ENCODE measurements at places on chromosomes 5 and 9.
A peak's percentile ranks its signal among the peaks of the same experiment; 100 is the strongest.

DNA sequence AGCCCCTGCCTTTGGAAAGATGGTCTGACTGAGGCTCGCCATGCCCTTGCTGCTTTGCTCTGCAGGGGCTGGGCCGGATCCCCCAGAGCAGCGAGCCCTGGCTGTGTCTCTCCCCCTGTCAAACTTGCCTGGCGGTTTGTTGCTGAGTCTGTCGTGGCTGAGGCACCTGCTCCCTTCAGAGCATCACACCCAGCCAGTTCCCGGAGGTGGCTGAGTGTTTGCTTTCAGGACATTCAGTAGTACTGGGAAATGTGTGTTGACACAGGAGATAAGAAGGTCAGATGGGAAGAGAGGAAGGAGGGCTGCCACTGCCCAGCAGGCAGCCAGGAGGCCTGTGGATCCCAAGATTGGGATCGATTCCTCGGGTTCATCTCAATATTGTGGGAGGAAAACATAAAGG, 62.9 kb downstream of the GADD45G start:
- no peak for DNase-seq

DNA sequence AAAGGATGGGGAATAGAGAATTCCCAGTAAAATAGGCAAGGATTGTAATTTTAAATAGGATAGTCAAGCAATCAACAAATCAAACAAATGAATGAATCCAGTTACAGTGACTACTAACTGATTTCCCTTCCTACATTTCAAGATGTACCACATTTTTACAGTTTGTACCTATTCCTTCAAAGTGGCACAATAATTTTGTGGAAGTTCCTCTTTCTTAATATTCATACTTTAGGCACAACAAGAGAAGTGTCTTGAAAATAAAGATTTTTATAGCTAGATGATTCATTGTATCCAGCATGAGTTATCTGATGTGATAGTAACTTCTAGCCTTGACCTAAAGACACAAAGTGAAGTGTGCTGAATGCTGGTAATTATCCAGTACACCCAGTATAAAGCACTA, 122.2 kb upstream of the ACOT12 start:
- no peak for DNase-seq

DNA sequence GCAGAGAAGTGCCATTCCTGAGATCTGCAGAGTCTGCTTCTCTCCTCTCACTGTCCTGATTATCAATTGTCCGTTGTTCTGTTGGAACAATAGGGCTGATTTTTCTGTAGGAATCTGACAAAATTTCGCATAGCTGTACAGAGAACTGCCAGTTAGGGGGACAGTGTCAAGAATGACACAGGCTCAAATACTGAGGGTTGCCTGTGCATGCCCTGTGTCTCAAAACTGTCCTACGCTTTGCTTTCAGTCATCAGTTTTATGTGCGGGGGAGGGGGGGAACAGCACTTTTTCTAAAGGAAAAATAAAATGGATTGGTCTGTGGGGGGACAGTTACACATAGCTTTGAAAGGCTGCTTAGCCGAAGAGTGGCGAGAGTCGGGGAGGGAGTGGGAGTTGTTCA, 248.6 kb downstream of the PDZD2 start:
- no peak for DNase-seq

- peak; percentile 67 for DNase-seq
Measured at GRCh38 chr9:33813712-33814641, 3.0 kb upstream of the UBE2R2 start.

GRCh38 chr5:179451114-179451827, 99.1 kb upstream of the RUFY1 start:
- DNase-seq = no peak

- no peak for DNase-seq
Measured at GRCh38 chr9:136564379-136564988, 18.6 kb upstream of the NOTCH1 start.

Data from CD4-positive, alpha-beta T cell treated with Interleukin-10 for 1 hour (primary cell).